ENCODE measurements at places on chromosomes 5 and 9.

DNA sequence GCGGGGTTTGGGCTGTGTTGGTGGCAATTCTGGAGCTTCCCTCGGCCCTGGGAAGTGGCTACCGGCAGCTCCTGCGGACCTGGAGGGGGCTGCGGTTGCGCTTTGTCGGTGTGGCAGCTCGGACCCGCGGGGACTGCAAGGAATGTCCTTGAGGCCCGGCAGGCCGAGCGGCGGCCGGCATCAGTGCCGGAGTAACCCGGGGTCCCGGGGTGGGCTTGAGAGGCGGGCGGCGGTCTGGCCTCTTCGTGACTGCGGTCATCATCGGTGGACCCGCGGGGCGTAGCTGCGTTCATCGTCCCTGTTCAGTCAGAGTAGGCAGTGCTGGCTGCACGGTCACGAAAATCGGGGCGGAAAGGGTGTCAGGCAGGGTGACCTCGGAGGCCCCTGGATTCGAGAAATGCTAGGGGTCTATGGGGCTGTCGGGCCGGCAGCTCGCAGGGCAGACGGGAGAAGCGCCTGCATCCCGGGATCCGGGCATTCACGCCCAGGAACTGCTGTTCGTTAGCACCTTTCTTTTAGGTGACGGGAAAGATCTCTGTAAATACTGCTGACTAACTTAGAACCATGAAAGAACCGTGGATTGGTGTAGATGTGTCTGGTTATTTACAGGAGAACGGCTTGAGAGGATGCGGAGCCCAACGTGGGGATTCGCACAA, 474 bp downstream of the HMGCR start:
- DNase-seq, result peak; percentile 17

- no peak for DNase-seq
Observed at GRCh38 chr5:135139381-135140134, 105.5 kb upstream of the PITX1 start.

DNA sequence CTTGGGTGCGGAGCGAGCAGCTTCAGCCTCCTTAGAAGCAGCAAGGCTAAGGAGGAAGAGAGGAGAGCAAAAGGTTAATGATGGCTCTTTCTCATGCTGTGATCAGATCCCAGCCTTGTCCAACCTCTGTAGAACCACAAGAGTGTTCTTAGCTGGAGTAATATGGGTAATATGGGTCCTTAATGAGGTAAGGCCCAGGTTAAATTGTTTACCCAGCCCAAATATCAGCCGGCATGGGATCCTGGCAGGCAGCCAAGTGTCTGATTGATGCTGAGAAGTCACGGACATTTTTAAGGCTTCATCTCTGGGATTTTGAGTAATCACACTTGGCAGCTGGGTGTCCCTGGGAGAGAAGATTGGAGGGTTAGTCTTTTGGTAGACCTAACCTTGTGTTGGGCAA, 32.3 kb downstream of the GLRA1 start:
- DNase-seq, result no peak

DNA sequence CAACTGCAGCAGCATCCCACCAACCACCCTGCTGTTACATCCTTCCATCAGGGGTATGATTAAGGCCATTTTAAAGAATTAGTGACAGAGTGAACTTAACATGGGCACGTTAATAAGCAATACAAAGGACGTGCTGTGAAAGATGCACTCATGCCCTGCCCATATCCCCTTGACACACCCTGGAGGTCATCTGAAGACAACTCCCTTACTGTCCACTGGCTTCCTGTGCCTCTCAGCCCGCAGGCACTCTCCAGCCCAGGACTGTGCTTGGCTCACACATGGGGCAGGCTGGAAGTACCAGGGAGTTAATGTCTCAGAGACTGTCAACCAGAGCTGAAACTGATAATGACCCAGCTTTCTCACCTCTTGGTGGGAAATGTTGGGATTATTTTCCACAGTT, 81.8 kb downstream of the TRIM36 start:
- DNase-seq, result no peak

- no peak for DNase-seq
Observed at GRCh38 chr9:16652582-16652981, 217.9 kb downstream of the BNC2 start.

DNA sequence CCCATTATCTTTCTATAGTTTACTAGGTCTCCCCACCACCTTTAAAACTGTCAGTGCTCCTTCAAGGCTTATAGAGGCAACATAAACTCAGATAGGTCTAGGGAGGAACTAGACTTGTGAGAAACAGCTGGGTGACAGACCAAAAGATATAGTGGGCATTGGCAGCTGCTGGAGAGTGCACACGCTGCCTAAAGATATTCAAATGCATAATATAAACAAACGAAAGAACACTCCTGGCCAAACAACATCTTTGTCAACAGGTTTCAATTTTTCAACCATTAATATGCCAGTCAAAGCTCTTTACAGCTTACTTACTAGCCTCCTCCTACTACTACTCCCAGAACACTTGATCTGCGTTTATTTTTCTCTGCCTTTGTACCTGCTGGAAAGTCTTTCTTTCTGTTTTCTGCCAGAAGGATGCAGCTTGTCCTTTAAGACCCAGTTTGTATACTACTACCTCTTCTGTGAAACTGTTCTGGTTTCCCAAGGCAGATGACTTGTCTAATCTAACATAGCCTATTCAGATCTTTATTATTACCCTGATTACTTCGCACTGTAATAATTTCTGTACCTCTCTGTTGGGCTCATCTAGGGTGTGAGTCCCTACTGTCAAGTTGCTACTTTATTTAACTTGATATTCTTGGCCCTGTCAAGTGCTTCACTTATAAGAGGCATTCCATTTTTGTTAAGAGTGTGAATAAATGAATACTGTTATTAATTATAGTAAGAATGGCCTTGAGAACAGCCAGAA, 14.3 kb downstream of the KDM3B start:
- no peak for DNase-seq

GRCh38 chr5:32839106-32839505, 128.0 kb downstream of the NPR3 start:
- no peak for DNase-seq

- DNase-seq, result no peak
Observed at GRCh38 chr9:123689701-123690428, 240.1 kb downstream of the DENND1A start.

DNA sequence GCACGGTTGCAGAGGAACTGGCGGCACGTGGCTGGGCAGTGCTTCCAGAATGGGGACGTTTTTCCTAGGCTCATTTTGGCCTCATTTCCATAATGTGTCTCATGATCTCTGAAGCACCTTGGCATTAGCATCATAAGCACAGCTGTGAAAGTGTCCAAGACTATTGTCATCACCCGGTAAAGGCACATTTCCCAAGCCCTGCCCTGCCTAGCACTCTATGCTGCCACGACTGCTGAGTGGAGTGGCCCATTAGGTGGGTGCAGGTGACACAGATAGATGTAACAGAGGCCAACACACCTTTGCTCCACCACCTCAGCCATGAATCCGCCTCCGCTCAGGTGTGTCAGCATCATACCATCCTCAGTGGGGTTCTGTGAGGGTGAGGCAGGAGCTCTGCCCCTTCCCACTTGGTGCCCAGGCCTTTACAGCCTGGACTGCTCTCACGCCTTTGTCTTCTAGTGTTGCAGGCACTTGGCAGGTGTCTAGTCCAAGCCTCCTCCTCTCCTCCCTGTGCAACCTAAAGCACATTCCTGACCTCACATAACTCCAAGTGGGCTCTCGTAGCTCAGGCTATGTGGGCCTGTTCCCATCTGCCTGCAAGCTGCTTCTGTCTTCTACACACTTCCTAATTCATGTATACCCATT, 213.0 kb downstream of the FSTL4 start:
- no peak for DNase-seq

- DNase-seq, result peak; percentile 4
Observed at GRCh38 chr5:38265546-38266179, 7.3 kb downstream of the EGFLAM start.
